ENCODE measurements at places on chromosomes 13 and 19.

GRCh38 chr13:90375851-90376250, 971.6 kb upstream of the MIR17HG start:
- DNase-seq = no peak

DNA sequence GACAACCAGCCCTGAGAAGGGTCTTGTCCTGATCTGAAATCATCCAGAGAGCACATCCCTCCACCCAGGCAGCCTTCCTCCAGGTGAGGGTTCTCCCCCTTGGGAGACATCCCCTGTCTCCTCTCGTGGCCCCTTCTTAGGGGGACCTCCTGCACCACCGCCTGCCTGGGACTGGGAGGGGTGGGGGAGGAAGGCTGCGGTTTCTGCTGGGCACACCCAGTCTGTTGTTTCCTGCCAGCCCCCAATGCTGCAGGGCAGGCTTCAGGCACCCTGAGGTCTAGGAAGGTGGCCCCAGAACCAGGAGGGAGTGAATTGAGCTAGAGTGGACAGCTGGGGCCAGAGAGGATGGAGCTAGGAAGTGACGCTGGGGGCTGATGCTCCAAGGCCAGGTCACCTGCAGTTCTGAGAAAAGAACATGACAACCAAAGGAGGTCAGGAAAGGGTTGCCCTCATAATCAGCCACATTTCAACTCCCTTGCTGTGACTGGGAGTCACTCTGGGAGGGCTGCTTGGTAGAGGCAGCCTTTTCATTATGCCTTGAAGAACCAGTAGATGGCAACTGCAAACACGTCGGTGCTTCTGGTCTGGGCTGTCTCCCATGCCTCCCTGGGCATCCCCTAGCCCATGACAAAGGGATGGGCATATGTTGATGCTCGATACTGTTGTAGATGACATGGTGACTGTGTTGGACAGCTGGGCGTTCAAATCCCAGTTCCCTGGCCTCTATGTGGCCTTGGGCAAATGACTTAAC, 1.4 kb downstream of the ARHGEF18 start:
- DNase-seq = no peak

DNA sequence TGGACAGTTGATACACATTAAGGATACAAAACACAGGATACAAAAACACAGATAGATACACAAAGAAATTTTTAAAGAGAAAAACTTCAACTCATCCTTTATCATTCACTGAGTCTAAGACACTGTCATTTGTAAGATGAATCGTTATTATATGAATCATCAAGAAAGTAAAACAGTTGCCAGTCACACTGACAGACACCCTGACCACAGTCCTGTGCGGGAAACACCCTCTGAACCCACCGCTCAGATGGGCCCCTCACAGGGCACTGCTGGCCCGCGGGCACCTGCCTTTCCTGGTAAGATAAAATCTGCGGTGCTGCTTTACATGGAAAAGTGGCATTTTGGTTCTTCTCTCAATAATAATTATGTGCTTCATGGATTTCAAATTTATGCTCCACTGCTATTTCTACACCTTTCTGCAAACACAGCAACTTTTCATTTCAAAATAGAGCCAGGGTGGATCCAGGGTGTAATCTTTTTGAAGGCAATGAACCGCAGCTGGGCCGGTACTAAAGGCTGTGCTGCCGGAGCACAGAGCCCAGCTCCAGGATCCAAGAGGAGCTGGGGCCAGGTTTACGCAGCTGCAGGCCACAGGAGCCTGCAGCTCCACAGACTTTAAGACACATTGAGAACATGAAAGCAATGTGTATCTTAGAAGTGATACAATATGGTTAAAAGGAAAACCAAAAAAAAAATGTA, 76.8 kb downstream of the TUBGCP3 start:
- DNase-seq = no peak

GRCh38 chr13:110367620-110368019, 60.5 kb downstream of the COL4A2 start:
- no peak for DNase-seq

GRCh38 chr13:32309312-32310133, 5.6 kb downstream of the ZAR1L start:
- no peak for DNase-seq

GRCh38 chr19:16608290-16608739, 19.7 kb downstream of the MED26 start:
- DNase-seq = no peak

- no peak for DNase-seq
Observed at GRCh38 chr13:113638806-113639205, 19.2 kb downstream of the ATP4B start.

DNA sequence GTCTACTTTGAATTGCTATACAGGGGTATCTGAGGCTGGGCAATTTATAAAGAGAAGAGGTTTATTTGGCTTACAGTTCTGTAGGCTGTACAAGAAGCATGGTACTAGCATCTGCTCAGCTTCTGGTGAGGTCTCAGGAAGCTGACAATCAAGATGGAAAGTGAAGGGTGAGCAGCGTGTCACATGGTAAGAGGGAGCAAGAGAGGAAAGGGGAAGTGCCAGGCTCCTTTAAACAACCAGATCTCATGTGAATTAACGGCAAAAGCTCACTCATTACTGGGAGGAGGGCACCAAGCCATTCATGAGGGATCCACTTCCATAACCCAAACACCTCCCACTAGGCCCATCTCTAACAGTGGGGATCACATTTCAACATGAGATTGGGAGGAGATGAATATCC, 222.4 kb downstream of the TDRD3 start:
- no peak for DNase-seq

DNA sequence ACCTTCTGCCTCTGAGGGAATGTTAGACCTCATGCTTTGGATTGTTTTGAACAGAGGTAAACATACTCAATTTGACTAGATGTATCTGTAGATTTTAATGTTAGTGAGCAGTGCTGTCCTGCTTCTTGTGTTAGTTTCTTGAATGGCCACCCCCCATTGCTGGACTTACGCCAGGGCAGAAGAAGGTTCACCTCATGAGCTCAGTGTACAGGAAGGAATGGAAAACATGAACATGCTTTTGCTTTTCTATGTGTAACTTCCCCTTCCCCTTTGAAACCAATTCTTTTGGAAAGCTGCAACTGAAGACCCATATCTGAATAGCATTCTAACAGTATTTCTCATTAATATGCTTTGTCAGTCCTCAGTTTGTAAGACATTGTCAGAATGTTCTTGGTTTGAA, 32.3 kb downstream of the WASF3 start:
- no peak for DNase-seq

DNA sequence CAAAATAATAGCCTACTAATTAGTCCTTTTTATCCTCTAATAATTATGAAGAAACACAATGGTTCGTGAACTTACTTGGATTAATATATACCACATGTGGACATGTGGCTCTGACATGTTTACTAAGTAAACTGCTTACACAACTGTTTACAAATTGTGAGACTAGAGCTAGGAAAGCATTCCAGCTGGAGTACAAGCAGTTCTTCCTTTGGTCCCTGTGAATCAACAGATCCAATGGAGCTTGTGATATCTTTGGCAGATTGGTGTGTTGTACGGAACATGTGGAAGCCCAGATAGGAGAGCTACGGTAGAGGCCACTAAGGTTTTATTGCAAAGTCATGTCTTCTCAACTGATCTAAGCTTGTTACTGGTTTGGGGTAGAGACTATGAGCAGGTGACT, 145.5 kb upstream of the SPRY2 start:
- DNase-seq = no peak

GRCh38 chr13:73809561-73809960, 324.6 kb downstream of the KLF12 start:
- DNase-seq = no peak

DNA sequence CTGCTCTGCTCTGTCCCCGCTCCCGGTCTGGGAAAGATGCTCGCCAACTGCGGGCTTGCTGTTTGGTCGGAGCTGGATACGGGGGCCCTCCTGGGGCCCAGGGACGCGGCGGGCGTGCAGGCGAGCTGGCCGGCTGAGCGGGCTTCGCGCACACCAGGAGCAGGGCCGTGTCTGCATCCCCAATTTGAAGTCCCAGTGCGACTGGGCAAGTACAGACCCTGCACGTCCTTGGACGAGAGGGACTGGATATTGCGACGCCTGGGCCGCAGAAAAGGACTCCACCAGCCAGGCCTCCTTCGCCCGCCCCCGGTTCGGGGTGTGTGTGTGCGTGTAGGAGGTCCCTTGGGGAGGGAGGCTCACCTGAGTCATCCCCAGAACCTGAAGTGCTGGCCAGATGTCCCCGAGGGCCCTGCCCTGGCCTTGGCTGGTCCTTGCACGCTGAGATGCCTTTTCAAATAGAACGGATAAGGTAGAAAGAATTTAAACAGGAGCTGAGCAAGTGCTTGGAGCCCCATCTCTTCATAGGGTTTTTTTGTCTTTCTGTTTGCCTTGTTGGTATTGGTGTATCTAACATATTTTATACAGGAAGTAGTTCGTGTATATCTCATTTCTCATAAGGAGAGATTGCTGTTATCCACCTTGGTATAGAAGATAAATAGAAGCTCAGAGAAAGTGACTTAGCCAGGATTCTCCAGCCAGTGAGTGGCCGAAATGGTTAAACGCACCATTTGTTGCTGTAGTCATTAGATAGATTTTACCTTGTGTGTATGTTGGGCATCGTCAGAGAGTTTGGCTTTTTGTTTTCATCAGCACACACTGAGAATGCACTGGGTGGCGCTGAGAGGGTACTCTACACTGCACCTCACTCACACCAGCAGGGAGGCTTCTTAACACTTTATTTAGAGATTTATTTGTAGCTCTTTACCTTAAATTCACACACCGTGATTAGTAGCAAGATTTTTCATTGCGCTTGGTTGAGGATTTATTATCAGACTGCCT, 1.1 kb downstream of the NAXD start:
- peak; percentile 5 for DNase-seq

DNA sequence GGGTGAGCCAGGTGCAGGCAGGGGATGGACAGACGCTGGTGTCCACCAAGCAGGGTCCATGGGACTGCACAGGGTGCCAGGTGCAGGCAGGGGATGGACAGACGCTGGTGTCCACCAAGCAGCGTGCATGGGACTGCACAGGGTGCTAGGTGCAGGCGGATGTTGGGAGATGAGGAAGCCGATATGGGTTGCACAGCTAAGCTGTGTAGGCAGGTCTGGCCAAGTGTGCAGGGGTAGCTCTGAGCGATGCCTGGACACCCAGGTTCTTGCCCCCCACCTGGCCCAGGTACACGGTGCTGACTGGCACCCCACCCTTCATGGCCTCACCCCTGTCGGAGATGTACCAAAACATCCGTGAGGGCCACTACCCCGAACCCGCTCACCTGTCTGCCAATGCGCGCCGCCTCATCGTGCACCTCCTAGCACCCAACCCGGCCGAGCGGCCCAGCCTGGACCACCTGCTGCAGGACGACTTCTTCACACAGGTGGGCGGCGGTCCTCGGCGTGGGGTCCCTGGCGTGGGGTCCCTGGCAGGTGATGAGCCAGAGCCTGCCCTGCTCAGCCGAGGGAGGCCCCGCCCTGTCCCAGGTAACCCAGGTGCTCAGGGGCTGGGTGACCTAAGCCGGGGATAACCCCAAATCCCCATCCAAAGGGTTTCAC, 3.9 kb downstream of the PLK5 start:
- DNase-seq = no peak

- DNase-seq = no peak
Observed at GRCh38 chr19:55227241-55228014, 1.1 kb downstream of the TMEM86B start.

DNA sequence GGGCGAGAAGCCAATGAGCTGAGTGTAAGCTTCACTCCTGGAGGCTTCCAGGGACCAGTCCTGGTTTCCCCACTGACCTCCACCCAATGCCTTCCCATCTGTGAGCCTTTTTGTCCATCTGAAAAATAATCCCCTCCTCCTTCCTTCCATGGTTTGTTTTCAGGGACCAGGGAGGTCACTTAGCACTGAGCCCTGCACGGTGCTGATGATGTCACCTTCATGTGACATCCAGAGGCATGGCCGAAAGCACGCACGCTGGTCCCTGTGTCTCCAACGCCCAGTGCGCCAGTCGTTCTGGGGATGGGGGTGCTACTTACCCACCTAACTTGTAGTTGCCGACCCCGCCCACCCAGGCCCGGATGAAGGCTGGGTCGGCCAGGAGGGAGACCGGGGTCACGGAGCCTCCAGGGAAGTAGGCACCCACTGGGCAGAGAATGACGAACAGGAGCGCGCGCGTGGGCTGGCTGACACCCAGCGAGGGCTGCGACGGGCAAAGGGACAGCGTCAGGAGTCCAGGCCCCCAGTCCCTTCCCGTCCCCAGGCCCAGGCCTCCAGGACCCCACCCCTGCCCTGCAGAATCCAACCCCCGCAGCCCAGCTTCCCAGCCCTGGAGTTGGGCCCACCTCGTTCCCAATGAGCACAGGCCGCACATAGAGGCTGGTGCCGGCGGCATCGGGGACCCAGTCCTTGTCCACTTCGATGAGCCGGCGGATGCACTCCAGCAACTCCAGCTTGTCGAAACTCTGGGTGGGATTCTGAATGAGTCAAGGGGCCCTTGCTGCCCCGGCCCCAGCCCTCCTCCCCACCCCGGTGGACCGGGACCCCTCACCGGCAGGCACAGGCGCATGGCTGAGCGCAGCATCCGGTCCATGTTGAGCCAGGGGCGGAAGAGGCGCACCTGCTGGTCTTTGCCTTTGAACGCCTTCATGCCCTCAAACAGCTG, 11.2 kb downstream of the BCAT2 start:
- DNase-seq = no peak

GRCh38 chr13:30148171-30148754, 159.1 kb downstream of the KATNAL1 start:
- DNase-seq = no peak

DNA sequence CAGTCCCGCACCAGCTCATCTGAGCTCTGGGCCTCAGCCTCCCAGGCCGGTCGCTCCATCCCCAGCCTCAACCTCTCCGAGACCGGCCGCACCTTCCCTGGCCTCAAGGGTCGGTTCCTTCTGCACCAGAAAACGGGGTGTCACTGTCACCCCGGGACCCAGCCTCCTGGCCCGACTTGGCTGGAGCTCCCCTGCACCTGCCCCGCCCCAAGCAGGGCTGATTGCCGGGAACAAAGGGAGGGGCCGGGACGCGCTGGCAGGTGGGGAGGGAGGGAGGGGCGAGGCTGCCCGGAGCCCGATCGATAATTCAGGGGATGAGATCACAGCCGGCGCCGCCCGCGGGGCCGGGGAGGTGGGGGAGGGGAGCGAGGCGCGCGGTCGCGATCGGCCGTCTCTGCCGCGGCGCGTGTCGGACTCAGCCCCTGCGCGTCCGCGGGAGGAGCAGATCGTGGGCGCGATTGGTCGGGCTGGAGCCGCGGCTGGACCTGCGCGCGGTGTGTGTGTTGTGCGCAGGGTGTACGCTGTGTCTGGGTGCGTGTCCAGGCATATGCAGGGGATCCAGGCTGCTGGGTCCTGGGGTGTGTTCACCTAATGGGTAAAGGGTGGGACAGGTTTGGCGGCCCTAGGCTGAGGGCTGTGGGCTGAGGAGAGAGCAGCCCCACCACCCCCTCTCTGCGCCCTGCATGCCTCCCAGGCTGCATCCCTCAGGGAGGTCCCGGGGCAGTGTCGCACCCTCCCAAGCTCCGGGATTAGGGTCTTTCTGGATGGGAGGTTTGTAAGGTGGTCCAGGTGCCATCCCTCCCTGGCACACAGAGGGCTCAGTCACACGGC, 1.1 kb upstream of the SHC2 start:
- DNase-seq = no peak

- no peak for DNase-seq
Observed at GRCh38 chr13:84651288-84651687, 769.0 kb upstream of the SLITRK1 start.
